CD4-positive, alpha-beta T cell (primary cell): ENCODE measurements at places on chromosomes 11 and 22.

GRCh38 chr11:108947654-108948570 lies 283.0 kb downstream of the DDX10 start:
- DNase-seq, result no peak

GRCh38 chr11:68287419-68287818 lies 15.6 kb upstream of the C11orf24 start:
- no peak for DNase-seq

DNA sequence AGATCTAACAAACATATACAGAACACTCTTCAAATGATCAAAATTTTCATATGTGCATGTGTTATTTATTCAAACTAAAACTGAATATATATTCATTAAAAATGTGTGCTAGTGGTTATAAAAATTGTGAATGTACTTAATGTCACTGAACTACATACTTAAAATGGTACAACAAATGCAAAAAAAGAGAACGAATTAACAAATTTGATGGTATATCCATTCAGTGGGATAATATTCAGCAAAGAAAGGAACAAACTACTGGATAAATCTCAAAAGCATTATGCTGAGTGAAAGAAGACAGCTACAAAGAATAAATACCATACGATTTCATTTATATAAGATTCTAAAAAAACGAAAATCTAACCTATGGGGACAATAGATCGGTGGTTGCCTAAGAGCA lies 64.1 kb downstream of the NARS2 start:
- no peak for DNase-seq

DNA sequence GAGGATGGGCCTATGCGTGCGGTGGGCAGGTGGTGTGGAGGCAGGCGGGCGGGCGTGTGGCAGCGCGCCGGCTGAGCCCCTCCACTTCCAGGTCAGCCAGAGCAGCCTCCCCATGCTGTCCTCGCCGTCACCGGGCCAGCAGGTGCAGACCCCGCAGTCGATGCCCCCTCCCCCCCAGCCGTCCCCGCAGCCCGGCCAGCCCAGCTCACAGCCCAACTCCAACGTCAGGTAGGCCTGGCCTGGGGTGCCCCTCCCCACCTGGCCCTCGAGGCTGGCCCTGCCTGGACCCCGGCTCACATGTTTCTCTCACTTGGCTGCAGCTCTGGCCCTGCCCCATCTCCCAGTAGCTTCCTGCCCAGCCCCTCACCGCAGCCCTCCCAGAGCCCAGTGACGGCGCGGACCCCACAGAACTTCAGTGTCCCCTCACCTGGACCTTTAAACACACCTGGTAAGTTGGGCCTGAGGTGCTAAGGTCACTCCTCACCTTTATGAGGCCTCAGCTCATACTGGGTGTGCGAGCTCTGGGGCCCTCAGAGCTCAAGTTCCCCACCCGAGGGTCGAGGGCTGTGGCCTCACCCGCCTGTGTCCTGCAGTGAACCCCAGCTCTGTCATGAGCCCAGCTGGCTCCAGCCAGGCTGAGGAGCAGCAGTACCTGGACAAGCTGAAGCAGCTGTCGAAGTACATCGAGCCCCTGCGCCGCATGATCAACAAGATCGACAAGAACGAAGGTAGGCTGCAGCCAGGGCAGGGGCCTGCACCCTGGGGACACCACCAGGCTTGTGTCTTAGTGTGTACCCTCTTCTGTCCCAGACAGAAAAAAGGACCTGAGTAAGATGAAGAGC lies 75.3 kb downstream of the MED15 start:
- DNase-seq, result no peak

DNA sequence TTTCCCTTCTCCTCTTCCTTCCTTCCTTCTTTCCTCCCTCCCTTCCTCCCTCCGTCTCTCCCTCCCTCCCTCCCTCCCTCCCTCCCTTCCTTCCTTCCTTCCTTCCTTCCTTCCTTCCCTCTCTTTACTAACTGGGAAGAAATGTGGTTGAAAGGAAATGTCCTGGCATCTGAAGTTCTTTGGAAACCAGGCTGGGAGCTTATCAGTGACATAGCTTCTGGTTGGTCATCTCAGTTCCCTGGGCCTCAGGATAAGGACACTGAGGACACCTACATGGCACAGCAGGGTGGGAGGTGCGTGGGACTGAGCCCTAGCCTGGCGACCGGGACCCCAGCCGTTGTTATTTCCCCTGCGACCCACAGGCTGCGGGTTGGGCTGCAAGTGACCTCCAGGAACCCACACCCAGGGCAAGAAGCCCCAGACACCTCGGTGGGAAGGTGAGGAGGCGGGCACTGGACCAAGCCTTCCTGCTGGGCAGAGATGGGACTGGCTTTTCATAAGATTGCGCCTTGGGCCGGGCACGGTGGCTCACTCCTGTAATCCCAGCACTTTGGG lies 1486.5 kb downstream of the TBC1D22A start:
- no peak for DNase-seq

DNA sequence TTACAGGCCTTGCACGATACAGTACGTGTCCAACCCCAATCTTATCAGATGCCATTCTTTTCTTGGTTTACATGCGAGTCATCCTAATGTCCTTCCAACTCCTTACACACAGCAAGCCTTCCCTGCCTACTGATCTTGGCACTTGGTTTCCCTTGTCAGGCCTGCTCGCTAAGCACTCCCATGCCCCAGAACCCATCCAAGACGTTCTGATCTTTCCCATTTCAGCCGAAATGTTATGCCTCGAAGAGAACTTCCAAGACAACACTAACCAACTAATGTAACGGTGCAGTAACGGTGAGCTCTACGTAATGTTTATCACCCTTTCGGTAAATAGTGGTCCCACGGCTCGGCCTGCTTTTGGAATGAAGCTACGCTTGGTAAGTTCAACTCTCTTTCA lies 521 bp downstream of the PES1 start:
- no peak for DNase-seq

DNA sequence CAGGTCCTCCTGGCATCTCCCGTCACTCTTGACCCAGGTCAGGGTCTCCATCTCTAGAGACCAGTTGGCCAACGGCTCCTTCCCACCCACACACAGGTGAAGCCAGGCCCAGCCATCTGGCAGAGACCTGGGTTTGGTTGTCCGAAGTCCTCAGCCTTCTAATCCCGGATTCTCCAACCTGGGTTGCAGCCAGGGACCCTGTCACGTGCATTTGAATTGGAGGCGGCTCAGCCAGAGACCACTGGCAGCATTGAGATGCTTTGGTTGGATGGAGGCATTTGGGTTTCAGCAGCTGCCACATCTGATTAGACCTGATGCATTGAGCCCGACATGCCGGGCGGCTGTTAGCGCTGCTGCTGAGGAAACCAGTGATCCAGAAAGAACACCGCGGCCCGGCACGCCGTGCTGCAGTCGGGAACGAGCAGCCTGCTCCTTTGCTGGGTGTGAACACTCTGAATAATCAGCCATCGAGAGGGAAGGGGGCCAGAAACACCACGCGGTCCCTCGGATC lies 163.2 kb downstream of the BRD1 start:
- DNase-seq, result no peak
